Thoracic aorta (tissue), 2 donors: ENCODE measurements at places on chromosomes 7 and 10.

- no peak for DNase-seq
These were observed 1.0 kb upstream of the LRRTM3 start for GRCh38 chr10:66924674-66925345.

DNA sequence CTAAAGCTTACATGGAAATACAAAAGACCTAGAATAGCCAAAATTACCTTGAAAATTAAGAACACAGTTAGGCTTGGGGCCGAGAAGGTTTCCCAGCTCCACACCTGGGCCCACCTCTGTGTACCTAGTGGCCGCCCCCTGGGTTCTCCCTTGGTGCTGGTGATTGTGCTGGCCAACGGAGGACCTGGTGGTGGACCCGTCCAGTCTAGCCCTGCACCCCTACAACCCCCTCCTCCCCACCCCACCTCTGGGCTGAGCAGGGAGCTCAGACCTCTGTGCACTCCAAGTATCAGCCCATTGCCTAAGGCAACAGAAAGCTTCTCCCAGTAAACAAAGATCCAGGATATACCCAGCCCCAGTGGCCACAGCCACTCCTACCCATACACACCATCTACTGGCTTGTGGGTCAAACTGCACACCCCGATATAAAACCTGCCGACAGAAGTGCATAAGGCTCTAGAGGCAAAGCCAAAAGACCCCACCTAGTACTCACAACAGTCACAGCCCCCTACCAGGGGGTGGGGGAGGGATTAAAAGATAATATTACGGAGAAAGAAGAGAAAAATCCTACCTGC is 105.0 kb upstream of the DIP2C start:
- no peak for DNase-seq

- DNase-seq, result no peak
These were observed 239.8 kb downstream of the ETV1 start for GRCh38 chr7:13749636-13750035.

DNA sequence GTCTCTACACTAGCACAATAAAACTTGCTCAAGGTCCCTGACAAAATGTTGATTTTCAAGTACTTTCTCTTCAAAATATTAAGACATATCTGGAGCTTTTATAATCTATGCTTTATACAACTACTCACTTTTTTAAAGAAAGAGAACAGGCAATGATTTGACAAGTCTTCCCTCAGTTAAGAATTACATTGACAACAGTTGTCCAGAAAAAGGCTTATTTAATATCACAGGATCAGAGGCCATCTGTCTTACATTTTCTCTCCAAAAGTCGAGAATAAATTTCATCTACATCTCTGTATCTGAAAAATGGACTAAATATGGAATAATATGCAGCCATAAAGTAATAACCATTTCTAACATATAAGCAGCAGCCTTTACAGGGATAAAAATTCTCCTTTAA is 8.2 kb upstream of the RNF148 start:
- DNase-seq, result no peak

DNA sequence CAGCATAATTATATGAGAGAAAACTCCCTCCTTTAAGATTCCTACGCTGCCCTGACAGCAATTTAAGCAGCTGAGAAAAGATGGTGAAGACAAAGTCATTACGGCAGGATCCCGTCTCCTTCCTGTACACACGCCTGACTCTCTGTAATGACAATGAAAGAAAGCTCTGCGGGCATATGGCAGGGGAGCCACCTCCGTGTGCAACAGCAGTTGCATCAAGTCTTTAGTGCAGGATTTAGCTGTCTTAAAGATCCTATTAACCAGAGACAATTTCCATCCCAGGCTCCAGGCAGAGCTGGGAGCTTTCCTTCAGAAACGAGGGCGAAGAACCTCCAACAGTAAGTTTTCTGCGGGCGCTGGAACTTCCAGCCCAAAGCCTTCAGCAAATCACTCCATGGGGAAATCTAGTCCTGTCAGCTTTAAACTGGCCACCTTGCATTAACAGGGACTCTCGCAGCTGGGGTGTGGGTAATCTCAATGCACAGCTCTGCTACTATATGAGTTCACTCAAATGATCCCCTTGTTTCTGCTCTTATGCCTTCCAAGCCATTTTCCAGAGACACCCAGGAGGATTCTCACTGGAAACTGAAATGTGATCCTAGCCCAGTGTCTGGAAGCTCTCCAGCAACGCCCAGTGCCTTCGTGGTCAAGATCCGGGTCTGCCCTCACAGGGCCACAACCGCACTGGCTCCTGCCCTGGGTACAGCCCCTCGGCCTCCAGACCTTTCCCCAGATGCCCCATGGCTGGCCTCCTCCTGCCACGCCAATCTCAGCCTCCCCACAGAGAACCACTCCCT is 74.9 kb downstream of the CTBP2 start:
- DNase-seq, result no peak

GRCh38 chr7:21722371-21722770 is 179.5 kb downstream of the DNAH11 start:
- DNase-seq, result no peak
